ENCODE measurements at places on chromosomes 7 and 10.

- no peak overlapping the region for H3K27ac ChIP-seq
- H3K36me3 ChIP-seq, result no peaks in the 10 kb centered on the region
- H3K4me3 ChIP-seq, result no peak overlapping the region
- no peak for DNase-seq
- no peaks in the 10 kb centered on the region for H3K4me1 ChIP-seq
These were observed 97.7 kb downstream of the CACNA2D1 start for GRCh38 chr7:82345886-82346285.

DNA sequence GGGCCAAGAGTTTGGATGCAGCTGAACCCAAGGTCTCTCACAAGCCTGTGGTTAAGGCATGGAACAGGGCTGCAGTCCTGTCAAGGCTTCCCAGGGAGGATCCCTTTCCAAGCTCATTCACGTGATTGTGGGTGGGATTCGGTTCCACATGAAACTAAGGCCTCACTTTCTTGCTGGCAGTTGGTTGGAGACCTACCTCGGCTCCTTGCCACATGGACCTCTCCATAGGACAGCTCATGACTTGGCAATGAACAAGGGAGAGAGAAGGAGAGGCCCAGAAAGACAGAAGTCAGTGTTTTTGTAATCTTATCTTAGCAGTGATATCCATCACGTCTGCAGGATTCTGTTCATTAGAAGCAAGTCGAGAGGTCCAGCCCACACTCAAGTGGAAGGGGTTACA is 583.8 kb downstream of the LRMDA start:
- no peak for DNase-seq
- H3K27me3 ChIP-seq, result no peaks in the 10 kb centered on the region
- H3K27ac ChIP-seq, result no peak overlapping the region
- no peak overlapping the region for H3K4me3 ChIP-seq
- no peaks in the 10 kb centered on the region for H3K4me1 ChIP-seq
- H3K36me3 ChIP-seq, result no peaks in the 10 kb centered on the region

- no peak for DNase-seq
- no peak overlapping the region for H3K4me3 ChIP-seq
- peaks cover 47% of the 10 kb centered on the region for H3K36me3 ChIP-seq
- no peaks in the 10 kb centered on the region for H3K27me3 ChIP-seq
- peak overlapping the region; percentile 4 for H3K27ac ChIP-seq
These were observed 99.5 kb downstream of the CCNY start for GRCh38 chr10:35435824-35436223.

GRCh38 chr7:128932862-128933179 is 4.9 kb upstream of the IRF5 start:
- H3K27ac ChIP-seq, result no peak overlapping the region
- H3K4me3 ChIP-seq, result no peak overlapping the region
- H3K4me1 ChIP-seq, result peaks cover 29% of the 10 kb centered on the region
- peak; percentile 5 for DNase-seq
- H3K27me3 ChIP-seq, result peaks cover 63% of the 10 kb centered on the region

- peaks cover 30% of the 10 kb centered on the region for H3K4me1 ChIP-seq
- H3K27me3 ChIP-seq, result peaks cover 52% of the 10 kb centered on the region
- H3K27ac ChIP-seq, result no peak overlapping the region
- peaks cover 5% of the 10 kb centered on the region for H3K36me3 ChIP-seq
- H3K4me3 ChIP-seq, result no peak overlapping the region
- DNase-seq, result no peak
These were observed 17.3 kb upstream of the ADRB1 start for GRCh38 chr10:114026189-114027040.

- peaks cover 37% of the 10 kb centered on the region for H3K36me3 ChIP-seq
- no peak overlapping the region for H3K27ac ChIP-seq
- peaks cover 45% of the 10 kb centered on the region for H3K4me1 ChIP-seq
- no peak overlapping the region for H3K4me3 ChIP-seq
- H3K27me3 ChIP-seq, result peaks cover 2% of the 10 kb centered on the region
These were observed 3.8 kb downstream of the PTER start for GRCh38 chr10:16440396-16441133.

DNA sequence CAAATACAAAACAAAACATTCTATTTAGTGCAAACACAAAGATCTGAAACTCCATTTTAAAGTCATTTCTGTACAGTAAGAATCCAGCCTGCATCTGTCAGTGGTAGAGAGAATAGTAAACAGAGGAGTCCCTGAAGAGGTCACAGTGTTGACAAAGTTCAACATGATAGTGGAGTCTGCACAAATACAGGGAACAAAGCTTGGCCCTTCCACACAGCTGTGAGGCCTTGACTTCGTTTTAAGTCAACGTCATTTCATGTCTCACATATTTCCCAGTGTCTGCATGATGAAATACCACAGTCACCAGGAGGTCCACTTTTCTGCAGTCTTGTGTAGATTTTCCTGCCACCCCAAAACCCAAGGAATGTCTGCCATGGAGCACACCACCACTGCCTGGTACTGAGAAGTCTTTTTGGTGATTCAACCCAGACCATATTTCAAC is 33.0 kb downstream of the CYP26A1 start:
- H3K27me3 ChIP-seq, result peaks cover 4% of the 10 kb centered on the region
- no peak overlapping the region for H3K4me3 ChIP-seq
- DNase-seq, result no peak
- no peaks in the 10 kb centered on the region for H3K36me3 ChIP-seq

DNA sequence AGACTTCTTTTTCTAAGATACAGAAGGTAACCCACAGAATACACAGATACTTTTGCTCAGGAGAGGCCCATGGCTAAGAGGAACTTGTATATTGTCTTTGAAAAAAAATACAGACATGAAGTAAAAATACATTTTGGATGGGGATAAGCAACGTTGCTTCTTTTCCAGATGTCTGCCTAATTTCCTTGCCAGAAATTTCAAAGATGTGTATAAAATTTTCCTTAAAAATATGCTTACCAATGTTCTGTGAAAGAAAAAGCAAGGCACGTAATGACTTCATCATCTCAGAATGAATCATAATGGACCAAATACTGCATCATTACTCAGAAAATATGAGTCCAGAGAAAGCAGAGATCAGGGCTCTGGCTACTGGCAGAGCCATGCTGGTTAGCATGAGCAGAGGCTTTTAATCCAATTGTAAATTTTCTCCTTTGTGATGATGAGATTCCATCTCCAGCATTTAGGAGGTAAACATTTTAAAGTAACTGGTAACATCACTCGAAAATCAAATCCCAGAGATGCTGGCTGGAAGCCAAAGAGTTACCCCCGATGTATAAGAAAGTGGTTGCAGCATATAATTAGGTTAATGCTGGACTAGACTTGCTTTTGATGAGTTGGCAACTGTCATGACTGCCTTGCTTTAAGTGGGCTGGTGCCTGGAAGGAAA is 272.5 kb downstream of the SEMA3A start:
- no peak overlapping the region for H3K27ac ChIP-seq
- H3K4me3 ChIP-seq, result no peak overlapping the region
- DNase-seq, result no peak
- no peaks in the 10 kb centered on the region for H3K4me1 ChIP-seq
- H3K27me3 ChIP-seq, result no peaks in the 10 kb centered on the region

DNA sequence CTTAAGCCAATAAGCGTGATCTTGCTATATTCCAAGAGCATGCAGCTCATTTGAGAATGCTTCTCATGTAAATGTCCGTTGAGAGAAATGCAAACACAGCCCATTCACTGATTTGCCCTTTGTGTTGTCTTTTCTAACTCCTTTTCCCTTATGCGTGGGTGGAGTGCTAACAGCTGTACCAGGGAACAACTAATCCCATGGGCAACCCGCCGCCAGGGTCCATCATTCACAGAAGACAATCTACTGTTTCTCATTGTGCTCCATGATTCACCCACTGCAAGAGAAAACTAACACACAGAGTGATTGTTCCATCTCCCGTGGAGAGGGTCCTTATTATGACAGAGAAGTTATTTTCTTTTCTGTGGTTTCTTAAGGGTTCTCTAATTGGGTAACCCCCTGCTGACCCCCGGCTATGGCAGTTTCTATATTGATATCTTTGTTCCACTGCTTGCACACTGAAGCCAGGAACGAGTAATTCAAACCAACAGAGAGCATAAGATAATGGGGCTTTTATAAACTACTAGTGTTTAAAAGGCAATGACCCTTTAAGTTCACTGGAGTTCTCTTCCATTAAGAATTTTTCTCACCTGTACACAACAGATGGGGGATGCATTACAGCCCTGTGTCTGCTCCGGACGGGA is 298.7 kb downstream of the BAMBI start:
- H3K36me3 ChIP-seq, result no peaks in the 10 kb centered on the region
- H3K4me3 ChIP-seq, result no peak overlapping the region

DNA sequence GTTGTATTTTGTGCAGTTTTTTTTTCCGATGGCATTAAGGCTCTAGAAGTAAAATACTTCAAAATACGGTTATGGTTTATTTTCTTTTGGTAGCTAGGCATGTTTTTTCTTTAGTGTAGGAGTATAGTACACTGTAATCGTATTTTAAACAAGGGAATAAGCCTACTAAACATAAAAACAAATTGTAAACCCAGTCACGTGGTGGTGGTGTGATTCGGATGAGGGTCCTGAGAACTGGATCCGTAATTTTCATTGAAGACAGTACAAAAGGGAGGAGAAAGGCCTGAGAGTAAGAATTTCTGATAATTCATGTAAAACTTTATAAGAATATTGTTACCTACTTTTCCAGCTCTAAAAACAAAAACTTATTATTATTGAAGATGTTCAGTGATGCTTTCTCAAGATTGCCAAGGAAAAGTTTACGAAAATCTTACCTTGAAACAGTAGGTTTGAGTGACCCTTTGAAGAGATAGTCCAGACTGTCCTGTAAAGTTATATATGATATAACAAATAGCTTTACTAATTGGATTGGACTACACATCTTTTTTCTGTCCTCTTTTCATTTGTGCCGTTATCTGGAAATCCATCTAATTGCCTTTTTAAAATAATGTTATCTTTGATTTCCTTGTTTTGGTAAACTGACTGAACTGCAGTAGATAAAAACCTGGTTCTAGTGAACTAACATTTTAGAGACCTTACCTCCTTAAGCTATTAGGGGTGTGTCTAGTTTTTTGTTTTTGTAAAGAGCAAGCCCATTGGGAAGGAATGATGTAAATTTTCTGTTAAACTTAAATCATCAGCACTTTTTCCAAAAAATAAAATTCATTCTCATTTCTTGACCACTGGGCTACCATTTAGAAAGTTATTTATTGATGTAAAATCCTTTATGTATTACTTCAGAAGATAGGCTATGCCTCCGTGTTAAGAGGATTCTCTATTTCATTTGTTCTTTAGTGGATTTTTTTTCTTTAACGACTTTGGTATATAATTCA is 1.0 kb upstream of the PBLD start:
- H3K27ac ChIP-seq, result peak overlapping the region; percentile 100
- peaks cover 14% of the 10 kb centered on the region for H3K27me3 ChIP-seq
- peaks cover 54% of the 10 kb centered on the region for H3K36me3 ChIP-seq
- H3K4me1 ChIP-seq, result peaks cover 63% of the 10 kb centered on the region
- peak overlapping the region; percentile 100 for H3K4me3 ChIP-seq

- no peak overlapping the region for H3K27ac ChIP-seq
- no peak overlapping the region for H3K4me3 ChIP-seq
- peaks cover 24% of the 10 kb centered on the region for H3K27me3 ChIP-seq
- no peak for DNase-seq
- H3K36me3 ChIP-seq, result no peaks in the 10 kb centered on the region
These were observed 5.0 kb upstream of the GSAP start for GRCh38 chr7:77420986-77421672.

DNA sequence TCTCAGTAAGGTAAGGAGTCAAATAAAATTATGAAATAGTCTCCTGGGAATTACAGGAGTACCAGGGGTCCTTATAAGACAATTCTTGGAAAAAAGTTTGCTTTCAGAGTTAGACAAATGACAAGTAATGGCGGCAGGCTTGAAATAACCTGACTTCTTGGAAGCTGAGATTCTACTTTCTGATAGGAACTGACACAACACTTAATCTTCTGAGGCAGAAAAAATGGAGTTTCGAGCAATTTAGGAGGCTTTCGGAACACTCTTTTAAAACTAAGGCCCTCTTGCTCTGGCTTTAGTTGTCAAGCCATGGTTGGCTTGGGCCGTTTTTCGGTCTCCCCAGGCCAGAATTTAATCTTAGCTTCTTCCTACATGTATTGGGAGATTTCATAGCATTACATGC is 260.0 kb downstream of the GATA3 start:
- H3K4me1 ChIP-seq, result peaks cover 15% of the 10 kb centered on the region
- H3K36me3 ChIP-seq, result peaks cover 5% of the 10 kb centered on the region
- H3K4me3 ChIP-seq, result no peak overlapping the region
- peaks cover 15% of the 10 kb centered on the region for H3K27me3 ChIP-seq
